ENCODE measurements at places on chromosomes 7 and 10.

DNA sequence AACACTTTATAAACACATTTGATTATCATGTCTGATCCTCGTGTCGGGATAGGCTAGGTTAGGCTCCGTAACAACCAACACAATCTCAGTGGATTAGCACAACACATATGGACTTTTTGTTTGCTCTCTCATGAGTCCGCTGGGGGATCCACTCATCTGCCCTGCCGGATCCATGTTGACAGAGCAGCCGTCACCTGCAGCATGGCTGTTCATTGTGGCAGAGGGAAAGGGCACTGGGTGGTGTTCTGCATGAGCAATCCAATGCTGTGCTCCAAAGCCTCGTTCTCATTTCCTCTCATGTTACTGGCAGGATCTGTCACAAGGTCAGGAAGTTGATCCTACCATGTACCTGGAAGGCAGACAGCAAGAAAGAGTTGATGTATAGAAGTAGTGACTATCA lies 62.5 kb upstream of the RAPGEF5 start:
- DNase-seq = no peak

DNA sequence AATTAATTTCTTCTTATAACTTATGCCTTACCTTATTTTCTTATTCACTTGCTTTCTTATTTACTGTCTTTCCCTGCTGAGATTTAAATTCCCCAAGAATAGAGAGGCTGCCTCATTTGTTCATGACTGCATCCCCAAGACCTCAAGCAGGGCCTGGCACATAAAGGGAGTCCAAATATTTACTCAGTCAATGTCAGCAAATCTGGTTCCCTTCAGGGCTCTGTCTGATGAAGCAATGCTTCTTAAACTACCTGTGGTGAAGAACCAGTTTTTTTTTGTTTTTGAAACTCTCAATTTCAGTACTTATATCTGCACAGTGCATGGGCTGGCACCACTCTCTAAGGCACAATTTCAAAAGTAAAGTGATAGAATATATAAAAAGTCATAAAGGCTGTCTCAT lies 4.7 kb downstream of the ZNF239 start:
- no peak for DNase-seq

DNA sequence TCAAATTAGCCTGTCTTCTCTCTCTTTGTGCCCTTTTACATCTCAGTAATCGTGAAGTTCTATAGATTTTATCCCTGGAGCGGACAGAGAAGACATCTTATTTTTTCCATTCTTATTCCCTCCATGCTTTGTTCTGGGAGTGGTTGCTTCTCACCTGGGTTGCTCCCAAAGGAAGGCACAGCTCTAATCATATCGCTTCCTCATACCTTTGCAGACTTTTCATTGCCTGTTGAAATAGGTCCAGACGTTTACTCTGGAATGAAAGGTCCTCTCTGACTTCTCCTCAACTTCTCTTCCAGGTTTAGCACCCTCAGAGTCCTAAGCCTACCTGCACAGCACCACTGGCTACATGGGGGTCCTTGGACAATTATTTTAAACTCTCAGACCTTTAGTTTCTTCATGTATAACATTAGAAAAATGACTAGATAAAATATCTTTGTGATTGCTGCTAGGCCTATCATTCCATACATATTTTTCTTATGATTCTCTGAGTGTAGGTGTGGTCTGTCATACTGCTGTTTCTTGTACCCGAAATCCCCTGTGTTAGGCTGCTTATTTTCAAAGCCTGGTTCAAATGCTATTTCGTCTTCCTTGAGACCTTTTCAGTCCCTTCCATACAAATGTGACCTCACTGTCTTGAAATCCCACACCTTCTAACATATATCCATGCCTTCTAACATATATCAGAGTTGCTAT lies 418.1 kb downstream of the GFRA1 start:
- no peak for DNase-seq

DNA sequence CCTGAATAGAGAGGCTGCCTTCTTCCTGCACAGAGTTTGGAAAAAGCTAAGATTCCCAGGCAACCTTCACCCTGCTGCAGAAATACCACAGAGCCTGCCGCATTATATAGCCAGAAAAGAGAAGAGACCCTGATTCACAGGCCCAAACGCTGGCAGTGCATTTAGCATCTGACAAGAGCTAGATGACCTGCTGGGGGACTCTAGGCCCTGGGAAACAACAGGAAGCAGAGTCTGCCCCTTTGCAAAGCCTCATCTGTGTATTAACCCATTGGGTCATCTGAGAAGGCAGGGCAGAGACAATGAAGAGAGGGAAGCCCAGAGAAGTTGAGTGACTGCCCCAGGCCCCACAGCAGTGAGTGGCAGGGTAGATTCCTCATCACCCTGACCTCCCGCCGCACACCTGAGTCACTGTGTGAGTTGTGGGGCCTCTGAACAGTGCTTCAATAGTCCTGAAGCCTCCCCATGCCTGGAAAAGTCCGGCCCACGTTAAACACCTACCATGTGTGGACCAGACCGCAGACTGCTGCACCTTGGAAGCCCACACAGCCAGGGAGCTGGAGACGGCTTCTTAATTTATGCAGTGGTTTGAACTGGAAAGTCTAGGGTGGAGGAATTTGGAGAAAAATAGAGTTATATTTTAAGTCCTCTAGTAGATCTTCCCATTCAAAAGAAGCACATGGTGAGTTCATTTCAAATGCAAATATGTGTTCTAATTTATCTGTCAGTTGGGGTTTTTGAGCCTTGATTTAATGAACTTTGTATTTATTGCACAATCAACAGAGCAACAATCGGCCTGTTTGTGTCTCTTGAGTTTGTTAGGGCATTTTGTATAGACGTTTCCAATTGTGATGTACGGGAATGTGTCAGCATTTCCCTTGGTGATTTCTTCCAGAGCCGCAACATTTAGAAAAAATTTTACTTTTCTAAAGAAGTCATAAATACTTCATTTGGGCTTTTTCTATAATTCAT lies 80.4 kb upstream of the GPR26 start:
- no peak for DNase-seq

- no peak for DNase-seq
Measured at GRCh38 chr10:94344522-94345122, 18.1 kb downstream of the NOC3L start.

- no peak for DNase-seq
Measured at GRCh38 chr10:126921162-126921561, 15.9 kb downstream of the DOCK1 start.

DNA sequence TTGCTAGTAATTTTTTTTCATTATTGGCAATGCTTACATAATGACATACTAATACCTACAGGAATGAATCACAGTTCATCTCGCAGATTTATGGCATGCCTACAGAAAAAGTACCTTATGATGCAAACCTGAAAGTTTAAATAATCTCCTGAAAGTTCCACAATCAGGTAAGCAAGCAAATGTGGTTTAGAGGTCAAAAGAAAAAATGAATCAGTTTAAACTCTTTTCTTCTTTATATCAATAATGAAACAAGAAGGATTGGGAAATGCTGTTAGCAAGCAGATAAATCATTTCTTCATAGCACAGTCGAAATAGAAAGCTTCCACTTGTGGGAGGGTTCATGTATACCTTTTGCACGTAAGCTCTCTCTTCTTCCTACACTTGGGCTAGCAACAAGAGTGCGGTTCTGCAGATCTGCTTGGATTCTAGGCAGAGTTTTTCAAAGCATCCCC lies 53.7 kb upstream of the MTPN start:
- DNase-seq = no peak

GRCh38 chr10:124650820-124651401 lies 93.3 kb downstream of the FAM53B start:
- DNase-seq = peak; percentile 87
